ENCODE measurements at places on chromosomes 13 and 19.

- DNase-seq: no peak
Measured at GRCh38 chr13:34364633-34365032, 546.7 kb downstream of the RFC3 start.

GRCh38 chr13:110161112-110161882 lies 145.7 kb downstream of the COL4A1 start:
- no peak for DNase-seq

DNA sequence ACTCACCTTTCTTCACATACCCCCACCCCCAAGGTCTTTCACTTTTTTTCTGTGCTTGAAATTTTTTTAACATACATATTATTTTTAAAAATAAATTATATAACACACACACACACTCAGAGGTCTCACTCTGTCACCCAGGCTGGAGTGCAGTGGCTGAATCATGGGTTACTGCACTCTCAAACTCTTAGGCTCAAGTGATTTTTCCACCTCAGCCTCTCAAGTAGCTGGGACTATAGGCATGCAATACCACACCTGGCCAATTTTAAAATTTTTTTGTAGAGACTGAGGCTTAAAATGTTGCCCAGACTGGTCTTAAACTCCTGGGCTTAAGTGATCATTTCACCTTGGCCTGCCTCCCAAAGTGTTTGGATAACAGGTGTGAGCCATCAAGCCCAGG lies 32.9 kb upstream of the ZNF429 start:
- DNase-seq: no peak

DNA sequence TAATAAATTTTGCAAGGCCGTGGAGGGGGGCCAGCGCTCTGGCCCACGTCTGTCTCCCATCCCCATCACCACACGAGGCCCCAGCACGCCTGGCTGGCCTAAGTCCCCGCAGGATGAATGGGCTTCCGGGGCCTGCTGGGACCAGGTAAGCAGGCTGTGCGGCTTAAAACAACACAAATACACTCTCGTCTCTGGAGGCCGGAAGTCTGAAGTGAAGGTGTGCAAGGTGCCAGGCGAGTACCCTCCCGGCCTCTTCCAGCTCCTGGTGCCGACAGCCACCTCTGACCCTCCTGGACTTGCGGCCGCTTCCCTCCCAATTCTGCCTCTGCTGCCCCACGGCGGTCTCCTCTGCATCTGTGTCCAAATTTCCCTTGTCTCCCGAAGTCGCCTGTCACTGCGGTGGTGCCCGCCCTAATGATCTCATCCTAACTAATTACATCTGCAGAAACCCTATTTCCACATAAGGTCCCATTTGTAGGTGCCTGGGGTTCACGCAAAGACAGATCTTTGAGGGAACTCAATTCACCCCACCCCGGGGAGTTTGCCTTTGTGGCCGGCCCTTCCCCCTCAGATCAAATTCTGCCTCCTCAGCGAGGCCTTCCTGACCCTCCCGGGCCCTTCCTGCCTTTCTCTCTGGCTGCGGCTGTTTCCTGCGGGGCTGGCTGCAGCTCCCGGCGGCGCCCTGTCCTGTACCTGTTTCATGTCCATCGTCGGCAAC lies 8.1 kb upstream of the PTBP1 start:
- no peak for DNase-seq

GRCh38 chr13:21010621-21011020 lies 50.8 kb downstream of the LATS2 start:
- no peak for DNase-seq

DNA sequence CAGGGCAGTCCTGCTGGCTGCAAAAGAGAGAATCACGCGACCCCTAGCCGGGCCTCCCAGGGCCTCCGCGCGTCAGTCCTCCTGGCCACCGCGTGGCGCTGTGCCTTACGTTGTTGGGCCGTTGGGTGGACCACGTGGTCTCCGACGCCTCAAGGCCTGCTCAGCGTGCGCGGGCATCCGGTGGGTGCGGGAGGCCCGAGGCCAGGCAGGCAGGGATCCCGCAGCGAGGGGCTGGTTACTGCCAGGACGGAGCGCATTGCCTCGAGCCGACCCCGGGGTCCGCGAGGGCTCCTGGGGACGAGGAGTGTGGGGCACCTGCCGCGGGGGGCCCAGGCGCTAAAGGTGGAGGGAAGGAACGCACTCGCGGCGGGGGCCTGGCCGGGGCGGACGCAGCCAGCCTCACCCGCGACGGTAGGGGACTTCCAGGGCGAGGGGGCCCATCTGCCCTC lies at the start of gene TDRD12:
Gene TDRD12, plus strand, starts transcription at position 157 of the 449 bp plus-strand sequence. CDS start 306 bp downstream, outside the sequence.
- no peak for DNase-seq

GRCh38 chr19:11704626-11705025 lies 34.1 kb downstream of the ZNF823 start:
- no peak for DNase-seq

DNA sequence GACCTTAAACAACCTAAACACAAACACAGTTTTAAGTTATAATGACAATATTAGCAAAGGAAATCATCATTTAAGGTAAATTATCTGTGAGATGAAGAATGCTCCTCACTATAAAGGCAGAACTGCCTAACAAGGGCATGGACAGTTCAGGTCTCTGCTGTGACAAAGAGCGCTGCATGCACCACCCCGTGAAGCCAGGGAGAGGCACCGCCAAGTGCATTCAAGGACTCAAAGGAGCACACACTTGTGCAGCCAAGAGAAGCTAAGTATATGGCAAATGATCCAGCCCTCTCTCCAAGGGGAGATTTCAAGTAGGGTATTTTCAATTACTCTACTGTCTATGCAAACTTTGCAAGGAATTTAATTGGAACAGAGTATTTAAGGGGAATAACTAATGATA lies 126.0 kb downstream of the RAP2A start:
- DNase-seq: no peak

GRCh38 chr13:86757236-86757978 lies 913.8 kb upstream of the SLITRK5 start:
- DNase-seq: peak; percentile 55

GRCh38 chr13:93976528-93976927 lies 503.0 kb downstream of the DCT start:
- no peak for DNase-seq

- DNase-seq: peak; percentile 72
Measured at GRCh38 chr13:48580185-48580803, 47.4 kb upstream of the RCBTB2 start.

- DNase-seq: no peak
Measured at GRCh38 chr13:41053384-41053826, 7.9 kb upstream of the WBP4 start.

- no peak for DNase-seq
Measured at GRCh38 chr19:33497778-33498175, 23.8 kb downstream of the PEPD start.

GRCh38 chr19:33804021-33804799 lies 7.5 kb downstream of the KCTD15 start:
- no peak for DNase-seq

All from activated CD4-positive, alpha-beta memory T cell treated with anti-CD3 and anti-CD28 coated beads, Interleukin-2, amount 10 ng/mL, durations not matched to agents 7 days and 5 days (primary cell).